GM06990 (cell line): ENCODE measurements at places on chromosomes 5 and 9.

- DNase-seq = no peak
These were observed 8.2 kb downstream of the PBX3 start for GRCh38 chr9:125755340-125755739.

GRCh38 chr9:134458207-134459108 lies 132.2 kb downstream of the RXRA start:
- DNase-seq = no peak

- no peak for DNase-seq
These were observed 26.3 kb upstream of the GALNT10 start for GRCh38 chr5:154164249-154164581.

DNA sequence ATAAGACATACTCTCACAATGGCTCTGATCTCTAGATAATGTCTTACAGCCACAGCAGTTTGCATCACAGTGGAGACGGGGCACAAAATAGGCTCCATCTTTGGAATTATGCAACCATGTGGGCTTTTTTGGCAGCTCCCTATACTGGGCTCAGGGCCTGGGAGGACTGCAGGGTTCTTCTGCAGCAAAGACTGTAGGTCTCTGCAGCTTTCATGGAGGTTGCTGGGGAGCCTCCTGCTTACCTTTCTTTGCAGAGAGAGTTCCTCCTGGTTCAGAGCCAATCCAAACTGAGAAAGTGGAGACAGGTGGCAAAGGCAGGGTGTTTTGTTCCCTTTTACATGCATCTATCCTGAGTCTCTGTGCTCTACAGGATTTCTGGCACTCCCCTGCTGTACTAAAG lies 558.0 kb downstream of the TLR4 start:
- no peak for DNase-seq

DNA sequence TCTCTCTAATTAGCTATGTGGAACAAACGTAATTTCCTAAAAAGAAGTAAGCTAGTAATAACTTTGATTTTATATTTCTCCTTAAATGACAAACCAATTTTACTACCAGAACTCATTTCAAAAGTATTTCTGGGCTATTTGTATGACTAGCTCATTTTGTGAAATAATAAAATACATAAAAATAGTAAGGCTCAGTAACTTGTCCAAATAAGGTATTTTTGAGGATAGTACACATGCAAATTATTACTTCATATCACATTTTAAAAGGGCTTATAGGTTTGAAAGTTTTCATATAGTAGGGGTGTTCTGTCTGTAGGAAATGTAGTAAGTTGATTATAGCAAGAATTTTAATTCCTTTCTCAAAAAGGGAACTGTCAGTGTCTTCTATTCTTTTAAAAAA lies 26.5 kb downstream of the C9orf85 start:
- DNase-seq = no peak

DNA sequence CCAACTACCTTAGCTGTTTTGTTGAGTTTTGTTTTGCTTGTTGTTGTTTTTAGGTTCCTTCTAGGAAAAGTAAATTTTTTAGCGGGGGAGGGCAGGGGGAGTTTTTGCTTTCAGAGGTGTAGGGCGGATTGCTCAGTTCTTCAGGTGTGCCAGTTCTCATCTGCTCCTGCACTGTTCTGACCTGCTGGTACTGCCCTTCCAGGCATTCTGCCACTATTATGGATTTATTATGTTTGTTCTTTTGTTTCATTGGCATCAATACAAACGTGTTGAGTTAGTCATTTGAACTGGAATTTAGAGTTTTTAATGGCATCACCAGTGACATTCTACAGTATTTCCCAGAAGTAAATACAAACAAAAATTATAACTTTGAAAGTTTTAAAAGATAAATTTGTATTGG lies 26.0 kb downstream of the ERCC6L2 start:
- no peak for DNase-seq

- peak; percentile 16 for DNase-seq
These were observed 2.2 kb upstream of the EXOSC3 start for GRCh38 chr9:37787059-37787458.

DNA sequence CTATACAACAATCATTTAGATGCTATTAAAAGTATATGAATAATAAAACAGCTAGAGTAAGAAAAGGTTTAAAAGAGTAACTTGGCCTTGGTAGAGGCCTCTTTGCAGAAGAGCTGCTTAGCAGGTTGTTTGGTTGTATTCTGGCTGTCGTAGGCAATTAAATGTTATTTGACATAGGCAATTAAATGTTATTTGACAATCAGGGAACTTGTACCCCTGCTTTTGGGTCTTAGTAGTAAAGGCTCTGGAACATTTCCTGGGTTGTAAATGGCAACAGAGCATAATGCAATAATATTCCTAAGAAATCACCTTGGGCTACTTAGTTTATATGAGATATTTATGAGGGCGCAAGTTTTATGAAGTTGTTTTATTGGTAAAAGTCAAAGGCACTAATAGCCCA lies 84.4 kb upstream of the SLC28A3 start:
- DNase-seq = no peak

- DNase-seq = no peak
These were observed 229.7 kb downstream of the MELK start for GRCh38 chr9:36802201-36802920.

DNA sequence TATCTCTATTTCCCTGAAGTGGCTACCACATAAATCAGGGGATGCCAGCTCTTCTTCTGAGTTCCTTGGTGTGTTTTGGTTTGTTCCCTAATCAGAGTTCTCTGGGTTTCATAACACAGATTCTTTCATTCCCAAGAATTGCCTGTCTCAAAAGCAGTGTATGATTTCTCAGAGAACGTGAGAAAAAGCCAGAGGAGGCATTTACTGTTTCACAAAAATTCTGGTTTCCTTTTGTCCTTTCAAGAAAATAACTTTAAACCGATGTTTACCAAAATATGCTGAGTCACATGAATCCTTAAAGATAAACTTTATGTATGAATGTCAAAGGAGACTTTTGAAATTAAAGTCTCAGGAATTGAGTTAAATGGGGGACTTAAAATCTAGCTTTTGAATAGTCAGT lies 314.3 kb downstream of the EBF1 start:
- no peak for DNase-seq

DNA sequence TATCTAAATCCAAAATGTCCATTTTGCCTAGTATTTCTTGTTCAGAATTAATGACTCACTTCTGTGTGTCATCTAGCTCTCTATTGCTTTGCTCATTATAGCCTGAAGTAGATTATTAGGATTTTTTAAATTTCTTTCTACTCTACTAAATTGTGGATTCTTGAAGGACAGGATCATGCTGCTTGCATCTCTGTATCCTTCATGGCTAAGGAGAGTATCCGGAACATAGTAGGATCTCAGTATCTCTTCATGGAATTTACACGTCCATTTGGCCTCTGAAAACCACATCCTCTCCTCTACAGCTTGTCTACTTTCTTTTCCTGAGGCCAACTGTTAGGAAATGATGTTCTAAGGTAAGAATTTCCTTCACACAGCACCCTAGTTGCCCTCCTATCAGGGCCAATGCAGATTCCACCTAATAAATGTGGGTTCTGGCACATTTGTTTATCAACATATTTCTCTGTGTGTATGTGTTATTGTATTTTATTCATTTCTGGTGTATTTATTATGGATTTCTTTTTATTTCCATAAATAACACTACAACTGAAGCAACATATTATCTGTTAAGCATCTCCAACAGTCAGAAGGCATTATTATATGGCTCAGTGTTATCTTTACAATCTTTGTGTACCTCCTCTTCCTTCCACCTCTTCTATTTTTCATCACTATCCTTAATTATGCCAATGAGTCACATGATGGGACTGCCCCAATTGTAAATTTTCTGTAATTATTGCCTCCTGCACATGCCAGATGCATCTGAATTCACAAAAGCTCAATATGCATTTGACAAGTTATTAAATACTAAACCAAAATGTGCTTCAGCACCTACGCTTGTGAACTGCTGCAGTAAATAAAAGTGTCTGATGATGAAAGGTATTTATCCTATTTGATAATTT lies 557.8 kb upstream of the TLE4 start:
- no peak for DNase-seq

DNA sequence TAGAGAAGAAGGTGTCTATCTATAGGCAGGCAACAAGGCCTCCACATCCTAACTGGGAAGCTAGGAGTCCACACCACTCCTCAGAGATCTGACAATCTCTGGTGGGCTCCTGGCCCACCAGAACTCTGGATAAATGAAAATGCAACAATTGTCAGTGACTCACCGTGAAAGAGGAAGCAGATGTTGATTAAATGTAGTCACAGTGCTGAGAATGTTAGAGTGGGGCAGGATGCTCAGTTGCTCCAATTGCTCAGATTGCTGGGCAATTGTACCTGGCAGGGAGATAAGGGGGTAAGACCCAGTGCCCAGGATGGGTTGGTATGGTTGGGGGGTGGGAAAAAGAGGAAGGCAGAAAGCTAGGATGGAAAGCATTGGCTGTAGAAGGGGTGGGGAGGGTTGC lies 4.3 kb downstream of the CCL19 start:
- no peak for DNase-seq

DNA sequence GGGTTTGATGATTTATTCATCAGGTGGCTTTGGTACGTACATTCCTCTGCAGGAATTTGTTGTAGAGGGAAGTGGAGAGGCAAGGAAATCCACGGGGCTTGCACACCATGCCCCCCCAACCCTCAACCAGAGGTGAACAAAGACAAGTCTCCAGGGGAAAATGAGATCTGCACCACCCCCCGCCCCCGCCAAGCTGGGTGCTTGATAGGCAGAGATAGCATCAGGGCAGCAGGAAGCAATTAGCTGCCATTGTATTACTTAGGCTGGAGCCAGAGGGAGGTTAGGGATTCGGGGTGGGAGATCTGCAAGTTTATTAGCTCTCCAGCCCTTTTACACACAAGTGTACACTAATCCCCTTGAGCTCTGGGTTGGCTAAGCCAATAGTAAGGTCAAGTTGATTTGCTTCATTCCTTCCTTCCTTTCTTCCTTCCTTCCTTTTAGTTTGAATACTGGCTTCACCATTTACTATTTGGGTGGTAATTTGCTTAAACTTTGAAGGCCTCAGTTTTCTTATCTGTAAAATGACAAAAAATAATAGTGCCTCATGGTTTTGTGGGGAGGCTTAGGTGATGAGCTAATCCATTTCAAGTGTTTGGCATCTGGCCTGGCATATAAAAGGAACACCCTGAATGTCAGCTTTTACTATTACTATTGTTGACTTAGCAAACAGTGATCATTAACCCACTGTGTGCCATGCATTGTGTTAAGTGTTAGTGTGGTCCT lies 34.1 kb downstream of the SPRY4 start:
- DNase-seq = no peak

DNA sequence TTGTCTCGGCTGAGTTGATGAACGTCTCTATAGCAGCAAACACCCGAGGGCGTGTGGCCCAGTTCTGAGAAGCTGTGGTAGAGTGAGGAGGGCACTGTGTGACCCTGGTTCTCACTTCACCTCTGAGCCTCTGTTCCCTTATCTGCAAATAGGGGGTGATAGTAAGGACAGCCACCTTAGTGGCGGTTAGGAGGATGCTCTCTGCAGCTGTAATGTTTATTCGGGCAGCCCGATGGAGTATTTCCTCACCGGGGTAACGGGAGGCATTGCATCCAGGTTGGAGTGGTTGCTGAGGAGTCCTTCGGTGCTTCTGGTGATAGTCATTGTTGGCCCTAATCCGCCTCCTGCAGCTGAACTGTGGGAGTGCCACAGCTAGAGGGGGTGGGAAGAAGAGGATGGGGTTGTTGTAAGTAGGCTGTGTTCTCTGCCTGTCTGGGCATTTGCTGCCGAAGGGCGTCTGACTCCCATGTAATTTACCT lies 13.9 kb downstream of the PRRC2B start:
- no peak for DNase-seq

GRCh38 chr9:136974817-136975535 lies 2.3 kb upstream of the PTGDS start:
- DNase-seq = no peak

GRCh38 chr5:172178991-172179989 lies 8.7 kb downstream of the STK10 start:
- peak; percentile 76 for DNase-seq

DNA sequence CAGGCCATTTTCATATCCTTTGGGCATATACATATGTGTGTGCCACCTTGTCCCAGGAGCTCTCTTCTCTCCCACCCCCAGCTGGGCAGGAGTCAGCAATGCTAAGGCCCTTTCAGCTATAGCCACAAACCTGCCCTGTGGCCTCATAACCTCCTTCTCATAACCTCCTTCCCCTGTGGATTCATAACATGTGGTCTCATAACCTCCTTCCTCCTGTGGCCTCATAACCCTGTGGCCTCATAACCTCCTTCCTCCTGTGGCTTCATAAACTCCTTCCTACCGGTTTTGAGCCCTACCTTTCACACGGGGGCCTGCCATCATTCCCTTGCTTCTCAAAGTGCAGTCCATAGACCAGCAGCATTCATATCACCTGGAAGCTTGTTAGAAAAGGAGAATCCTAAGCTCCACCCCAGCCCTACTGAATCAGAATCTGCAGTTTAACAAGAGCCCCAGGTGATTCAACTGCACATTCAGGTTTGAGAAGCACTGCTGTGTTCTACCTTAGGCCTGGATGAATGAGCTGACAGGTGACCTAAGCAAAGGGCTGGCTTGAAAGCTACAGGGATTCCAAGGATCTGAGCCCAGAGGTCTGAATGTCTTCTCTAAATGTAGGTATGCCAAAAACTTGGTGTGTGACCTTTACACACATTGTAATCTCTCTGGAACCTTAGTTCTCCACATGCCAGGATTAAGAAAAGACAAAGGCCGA lies 41.9 kb upstream of the PLPP6 start:
- no peak for DNase-seq

DNA sequence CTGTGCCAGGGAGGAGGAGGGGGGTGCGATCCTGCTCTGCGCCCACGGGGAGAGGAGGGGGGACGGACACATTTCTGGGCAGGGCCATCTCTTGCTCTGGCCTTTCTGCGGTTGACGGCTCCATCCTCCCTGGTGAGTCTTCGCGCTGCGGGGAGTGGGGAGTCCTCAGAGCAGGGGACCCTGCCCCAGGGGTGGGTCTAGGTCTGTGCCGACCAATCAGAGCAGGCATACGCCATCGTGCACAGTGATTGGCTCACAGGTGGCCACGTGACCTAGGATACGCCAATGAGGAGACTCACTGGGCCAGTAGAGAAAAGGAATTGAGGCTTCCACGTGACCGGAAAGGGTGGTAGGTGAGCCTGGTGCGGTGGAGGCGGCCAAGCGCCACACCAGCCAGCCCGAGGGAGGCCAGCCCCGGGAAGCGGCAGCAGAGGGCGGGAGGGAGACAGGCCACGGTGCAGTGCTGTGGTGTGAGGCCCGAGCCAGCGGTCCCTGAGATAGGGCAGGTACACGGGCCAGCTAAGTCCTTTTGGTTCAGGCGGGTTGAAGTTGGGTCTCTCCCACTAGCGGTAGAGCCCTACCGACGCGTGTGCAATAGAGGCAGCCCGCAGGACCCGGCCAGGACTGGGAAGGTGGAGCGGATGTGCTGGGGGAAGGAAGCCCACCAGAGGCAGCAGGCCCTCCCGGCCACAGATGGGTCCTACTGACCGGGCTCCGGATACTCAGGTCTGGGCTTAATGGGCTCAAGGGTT lies 65.2 kb upstream of the RNF130 start:
- no peak for DNase-seq

- DNase-seq = no peak
These were observed 28.3 kb downstream of the RAI14 start for GRCh38 chr5:34684281-34684979.

DNA sequence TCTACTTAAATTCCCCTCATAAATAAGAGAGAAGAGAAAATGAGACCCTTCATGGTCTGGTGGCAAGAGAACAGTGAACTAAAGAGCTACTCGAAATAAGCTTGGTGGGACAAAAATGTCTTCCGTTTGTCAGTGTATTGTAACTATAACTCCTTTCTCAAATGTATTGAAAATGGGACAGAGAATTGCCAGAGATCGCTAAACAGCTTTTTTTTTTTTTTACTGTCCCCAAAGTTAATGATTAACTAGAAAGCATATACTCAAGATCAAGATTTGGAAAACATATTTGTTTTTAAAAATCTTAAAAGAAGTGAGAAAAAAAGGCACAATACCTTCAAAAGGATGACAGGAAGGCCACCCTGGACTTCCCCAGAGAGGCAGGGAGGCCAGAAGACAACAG lies 206.4 kb upstream of the CTNND2 start:
- DNase-seq = no peak
